ENCODE measurements at places on chromosomes 16 and 17.
A peak's percentile ranks its signal among the peaks of the same experiment; 100 is the strongest.

- no peak for DNase-seq
Observed at GRCh38 chr17:39534768-39535405, 72.8 kb downstream of the NEUROD2 start.

- DNase-seq: no peak
Observed at GRCh38 chr17:41071606-41072360, 6.1 kb upstream of the KRTAP2-4 start.

DNA sequence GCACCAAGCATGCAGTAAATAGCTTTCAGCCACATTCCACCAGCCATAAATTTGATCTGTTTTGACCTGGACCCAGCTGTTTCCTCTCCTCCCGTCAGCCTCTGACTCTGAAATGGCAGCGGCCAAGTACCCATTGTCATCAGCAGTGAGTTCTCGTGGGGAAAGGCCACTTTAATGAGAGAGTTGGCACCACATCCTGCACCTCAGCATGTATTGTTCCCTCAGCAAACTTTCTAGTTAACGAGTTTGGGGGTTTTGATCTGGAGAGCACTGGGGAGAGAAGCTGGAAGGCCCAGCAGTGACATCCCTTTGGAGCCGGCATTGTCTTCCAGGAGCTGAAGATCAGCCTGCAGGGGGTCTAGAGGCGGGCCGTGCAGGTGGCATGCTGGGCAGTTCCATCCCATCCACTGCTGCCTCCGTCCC is 84.9 kb downstream of the RPA1 start:
- DNase-seq: no peak

DNA sequence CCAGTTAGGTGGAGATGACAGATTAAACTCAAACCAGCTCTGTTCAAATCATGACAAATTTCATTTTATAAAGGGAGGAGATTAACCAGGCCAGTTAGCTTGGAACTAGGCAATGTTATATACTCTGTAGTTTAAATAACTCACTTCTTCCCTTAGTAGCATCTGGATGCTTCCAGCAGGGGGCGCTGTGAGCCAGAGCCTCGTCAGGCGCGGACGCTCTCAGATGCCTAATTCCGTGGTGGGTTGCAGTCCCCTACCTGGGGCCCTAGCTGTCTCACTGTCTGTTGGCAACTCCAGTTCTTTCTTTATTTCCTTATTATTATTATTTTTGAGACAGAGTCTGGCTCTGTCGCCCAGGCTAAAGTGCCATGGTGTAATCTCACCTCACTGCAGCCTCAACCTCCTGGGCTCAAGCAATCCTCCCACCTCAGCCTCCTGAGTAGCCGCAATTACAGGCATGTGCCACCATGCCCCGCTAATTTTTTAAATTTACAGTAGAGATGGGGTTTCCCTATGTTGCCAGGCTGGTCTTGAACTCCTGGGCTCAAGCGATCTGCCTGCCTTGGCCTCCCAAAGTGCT is 17.3 kb upstream of the WFDC1 start:
- DNase-seq: peak; percentile 60

Measured in epithelial cell of esophagus (primary cell).